ENCODE measurements at places on chromosomes 12 and 14. TPM values are rescaled to one million over a fixed set of nuclear protein-coding genes. Genes with fewer than 3 reads are reported as not detected.

TAS2R8 gene
- total RNA-seq: not detected

RFC5 gene
- total RNA-seq: 31.5 TPM

AGAP2 gene
- 0.39 TPM for total RNA-seq

YBX3 gene
- total RNA-seq: 165 TPM

ADAM20 gene
- 1.1 TPM for total RNA-seq

DEPDC4 gene
- total RNA-seq: 2.2 TPM

CD27 gene
- not detected for total RNA-seq

ITGA7 gene
- 15.2 TPM for total RNA-seq

ANO2 gene
- not detected for total RNA-seq

COX8C gene
- total RNA-seq: not detected

JAG2 gene
- total RNA-seq: 0.37 TPM
